ENCODE measurements at places on chromosomes 6 and 20.
A peak's percentile ranks its signal among the peaks of the same experiment; 100 is the strongest.

DNA sequence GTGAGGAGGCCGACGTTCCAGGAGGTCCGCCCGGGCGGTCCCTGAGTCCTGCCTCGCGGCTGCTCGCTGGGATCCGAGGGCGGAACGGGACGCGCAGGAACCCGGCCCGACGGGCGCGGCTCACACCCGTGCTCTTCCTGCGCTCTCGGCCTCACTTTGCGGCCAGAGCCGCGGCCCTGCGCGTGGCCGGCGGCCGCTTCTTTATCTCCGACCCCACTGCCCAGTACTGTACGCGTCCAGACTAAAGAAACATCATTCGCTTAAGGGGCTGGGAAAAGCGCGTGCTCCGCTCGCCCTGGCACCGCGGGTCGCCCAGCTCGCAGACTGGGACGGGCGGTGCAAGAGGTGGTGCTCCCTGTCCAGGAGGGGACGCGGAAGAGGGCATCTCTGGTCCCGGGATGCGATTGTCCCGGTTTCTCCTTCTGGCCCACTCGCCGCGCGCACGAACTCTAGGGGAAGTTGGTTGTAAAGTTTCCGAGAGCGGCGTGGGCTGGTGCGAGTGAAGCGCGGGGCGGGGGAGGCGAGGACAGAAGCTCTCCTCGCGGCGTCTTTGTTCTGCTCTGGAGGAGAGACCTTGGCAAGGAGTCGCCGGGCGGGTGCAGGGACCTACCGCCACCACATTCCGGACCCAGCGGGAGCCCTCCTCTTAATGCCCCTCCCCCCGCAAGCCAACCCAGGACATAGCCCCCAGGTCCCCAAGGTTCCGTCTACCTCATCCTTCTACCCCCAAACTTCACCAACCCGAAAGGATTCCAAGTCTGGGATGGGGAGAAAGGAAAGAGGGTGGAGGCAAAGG lies 71.0 kb downstream of the SOX4 start:
- DNase-seq, result peak; percentile 7

DNA sequence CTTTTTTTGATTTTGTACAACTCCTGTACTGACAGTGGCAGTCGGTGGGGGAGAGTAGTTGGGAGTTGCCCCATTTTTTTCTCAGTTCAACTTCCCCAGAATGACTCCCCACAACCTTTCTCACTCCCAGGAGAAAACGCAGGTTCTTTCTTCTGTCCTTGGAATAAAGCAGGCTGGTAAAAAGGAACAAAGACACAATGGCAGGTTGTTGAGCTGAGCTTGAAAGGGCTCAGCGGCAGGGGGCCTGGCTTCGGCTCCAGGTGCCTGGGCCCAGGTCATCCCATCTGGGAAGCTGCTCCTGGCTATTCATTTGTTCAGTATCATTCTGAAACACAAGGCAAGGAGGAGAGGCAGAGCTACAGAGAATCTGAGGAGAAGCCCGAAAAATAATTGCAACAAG lies 46.2 kb downstream of the PROKR2 start:
- DNase-seq, result no peak

- no peak for DNase-seq
Observed at GRCh38 chr6:144330017-144330987, 45.2 kb downstream of the UTRN start.

DNA sequence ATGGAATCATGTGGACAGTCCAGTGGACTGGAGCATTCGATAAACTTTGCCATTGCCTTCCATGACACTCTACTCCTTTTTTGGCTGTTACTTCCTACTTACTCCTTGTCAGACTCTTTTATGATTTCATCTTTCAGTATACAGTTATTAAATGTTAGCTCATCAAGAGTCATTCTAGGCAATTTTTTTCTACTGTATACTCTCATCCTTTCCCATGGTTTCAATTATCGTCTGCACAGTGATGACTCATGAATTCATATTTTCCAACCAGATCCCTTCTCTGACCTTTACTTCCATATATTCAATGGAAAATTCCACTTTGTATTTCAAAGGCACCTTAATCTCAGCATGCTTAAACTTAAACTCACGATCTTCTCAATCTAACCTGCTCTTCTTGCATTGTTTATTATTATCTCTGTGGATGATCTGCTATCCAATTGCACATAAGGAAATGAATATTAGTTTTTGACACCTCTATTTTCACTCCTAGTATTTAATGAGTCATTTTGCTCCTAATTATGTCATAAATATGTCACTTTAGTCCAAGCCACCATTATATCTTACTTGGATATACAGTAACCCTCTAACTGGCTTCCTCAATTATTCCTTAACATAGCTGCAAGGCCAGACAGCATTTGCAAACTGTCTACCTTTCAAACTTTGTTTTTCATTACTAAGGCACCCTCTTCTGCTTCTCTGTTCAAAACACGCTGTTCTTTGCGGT lies 427.5 kb downstream of the PHF3 start:
- no peak for DNase-seq

- no peak for DNase-seq
Observed at GRCh38 chr20:35307666-35308653, 15.7 kb upstream of the FAM83C start.

Data from NCI-H524 (cell line).